ENCODE measurements at places on chromosomes 11 and 22.
A peak's percentile ranks its signal among the peaks of the same experiment; 100 is the strongest.

DNA sequence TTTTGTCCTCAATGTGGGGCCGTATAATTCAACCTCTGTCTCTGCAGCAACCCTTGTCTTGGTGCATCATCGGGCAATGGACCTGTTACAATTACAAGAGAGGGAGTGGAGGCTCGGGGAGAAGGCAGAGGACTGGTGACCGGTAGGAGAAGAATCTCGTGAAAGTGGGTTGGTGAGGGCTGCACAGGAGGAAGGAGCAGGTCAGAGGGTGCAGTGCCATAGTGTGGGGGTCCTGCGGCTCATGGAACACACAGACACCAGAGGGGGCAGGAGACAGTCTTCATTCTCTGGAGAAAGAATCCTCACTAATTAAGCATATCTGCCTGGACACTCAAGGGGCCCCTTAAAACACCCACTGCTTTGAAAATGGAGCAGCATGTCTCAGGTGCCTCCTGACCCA lies 174.7 kb upstream of the B3GAT1 start:
- DNase-seq = no peak

GRCh38 chr22:22735695-22736611 lies 91.5 kb downstream of the GGTLC2 start:
- DNase-seq = no peak

GRCh38 chr11:103910721-103911120 lies 125.7 kb upstream of the DDI1 start:
- DNase-seq = no peak

- DNase-seq = no peak
Observed at GRCh38 chr22:41347066-41347859, 34.5 kb upstream of the TEF start.

DNA sequence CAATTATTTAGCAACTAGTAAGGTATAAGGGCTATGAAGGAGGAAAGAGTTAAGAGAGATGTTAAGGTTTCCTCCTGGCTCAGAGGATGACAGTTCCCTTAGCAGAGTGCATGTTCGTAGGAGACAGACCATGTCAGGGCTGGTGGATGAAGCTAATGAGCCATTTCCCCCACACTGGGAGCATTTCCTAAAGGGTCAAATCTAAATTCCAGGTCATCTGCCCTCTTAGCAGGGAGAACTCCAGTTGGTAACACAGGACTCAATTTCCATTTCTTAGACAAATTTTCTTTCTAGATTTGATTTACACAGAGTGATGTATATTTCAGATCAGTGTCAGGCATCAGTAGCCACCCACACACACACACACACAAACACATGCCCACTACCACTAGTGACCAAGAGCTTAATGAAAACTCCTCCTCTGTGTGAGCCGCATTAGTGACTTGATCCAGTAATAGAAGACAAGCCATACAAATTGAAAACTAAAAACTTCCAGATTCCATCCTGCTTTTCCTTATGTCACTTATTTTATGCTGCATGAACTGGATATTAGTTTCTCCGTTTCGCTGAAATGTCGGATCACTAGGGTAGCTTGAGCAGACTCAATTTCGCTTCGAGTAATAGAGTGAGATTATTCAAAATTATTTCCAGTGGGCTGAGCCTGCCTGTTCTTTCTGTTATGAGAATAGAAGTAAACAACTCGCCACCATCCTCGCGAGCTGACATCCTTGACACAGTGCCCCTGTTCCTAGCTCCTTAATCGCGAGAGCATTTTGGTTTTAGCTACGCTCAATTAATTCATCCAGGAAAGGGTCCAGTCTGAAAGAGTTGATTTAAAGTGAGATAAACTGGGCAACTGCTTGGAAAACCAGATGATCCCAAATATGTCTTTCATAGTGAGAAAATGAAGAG lies 582.6 kb downstream of the SOX6 start:
- no peak for DNase-seq

DNA sequence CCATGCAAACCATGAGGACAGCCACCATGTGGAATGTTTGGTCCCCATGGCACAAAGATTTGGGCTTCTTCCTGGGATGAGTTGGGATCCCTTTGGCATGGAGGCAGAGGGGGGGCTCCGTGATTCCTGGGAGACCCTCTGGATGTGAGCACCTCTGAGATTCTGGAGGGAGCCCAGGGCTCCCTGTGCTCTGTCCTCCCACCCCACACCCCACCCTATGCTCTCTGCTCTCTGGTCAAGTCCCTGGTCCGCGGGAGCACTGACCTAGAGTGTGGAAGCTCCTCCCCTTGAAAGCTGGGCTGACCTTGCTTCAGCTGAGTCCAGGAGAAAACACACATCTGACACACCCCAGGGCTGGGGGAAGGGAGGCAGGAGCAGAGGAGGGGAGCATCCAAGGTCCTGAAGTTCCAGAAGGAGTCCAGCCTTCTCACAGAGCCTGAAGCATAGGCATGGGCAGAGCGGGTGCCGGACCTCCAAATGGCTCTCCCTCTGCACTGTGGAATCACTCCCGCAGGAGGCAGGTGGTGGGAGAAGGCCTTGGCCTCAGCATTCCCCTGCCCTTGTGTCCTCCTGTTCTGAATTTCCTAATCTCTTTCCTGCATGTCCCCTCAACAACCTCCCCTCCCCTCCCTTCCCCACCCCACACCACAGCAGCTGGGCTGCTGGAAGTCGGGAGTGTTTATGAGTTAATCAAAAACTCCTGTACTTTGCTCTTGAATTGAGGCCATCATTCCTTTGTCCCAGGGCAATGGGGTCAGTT lies 25.7 kb upstream of the OAF start:
- DNase-seq = peak; percentile 51

GRCh38 chr11:19661827-19662226 lies 50.8 kb upstream of the NAV2 start:
- no peak for DNase-seq

- DNase-seq = no peak
Observed at GRCh38 chr11:70105369-70105754, 27.2 kb downstream of the ANO1 start.

GRCh38 chr11:126546191-126546590 lies 190.7 kb downstream of the ST3GAL4 start:
- no peak for DNase-seq

GRCh38 chr11:62502030-62502730 lies 44.4 kb downstream of the AHNAK start:
- DNase-seq = no peak

- DNase-seq = no peak
Observed at GRCh38 chr11:32216749-32217148, 125.9 kb downstream of the RCN1 start.

- no peak for DNase-seq
Observed at GRCh38 chr22:38204784-38205183, 3.0 kb downstream of the MAFF start.

DNA sequence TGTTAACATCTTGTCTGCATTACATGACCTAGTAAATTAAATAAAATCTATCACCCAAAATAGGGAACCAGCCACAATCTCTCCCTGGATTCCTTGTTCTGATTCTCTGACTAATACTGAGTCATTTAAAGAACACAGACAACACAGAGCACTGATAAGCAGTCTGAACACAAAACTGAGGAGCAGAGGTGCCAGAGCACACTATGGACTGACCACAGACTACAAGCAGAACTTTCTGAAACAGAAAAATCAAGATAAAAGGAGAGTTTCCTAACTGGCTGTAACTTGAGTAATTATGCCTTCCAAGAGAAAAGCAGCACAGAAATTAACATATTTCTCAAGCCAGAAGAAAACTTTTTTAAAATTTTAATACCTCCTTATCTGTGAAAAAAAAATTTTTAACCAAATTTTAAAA lies 128.8 kb downstream of the SGSM3 start:
- peak; percentile 96 for DNase-seq

DNA sequence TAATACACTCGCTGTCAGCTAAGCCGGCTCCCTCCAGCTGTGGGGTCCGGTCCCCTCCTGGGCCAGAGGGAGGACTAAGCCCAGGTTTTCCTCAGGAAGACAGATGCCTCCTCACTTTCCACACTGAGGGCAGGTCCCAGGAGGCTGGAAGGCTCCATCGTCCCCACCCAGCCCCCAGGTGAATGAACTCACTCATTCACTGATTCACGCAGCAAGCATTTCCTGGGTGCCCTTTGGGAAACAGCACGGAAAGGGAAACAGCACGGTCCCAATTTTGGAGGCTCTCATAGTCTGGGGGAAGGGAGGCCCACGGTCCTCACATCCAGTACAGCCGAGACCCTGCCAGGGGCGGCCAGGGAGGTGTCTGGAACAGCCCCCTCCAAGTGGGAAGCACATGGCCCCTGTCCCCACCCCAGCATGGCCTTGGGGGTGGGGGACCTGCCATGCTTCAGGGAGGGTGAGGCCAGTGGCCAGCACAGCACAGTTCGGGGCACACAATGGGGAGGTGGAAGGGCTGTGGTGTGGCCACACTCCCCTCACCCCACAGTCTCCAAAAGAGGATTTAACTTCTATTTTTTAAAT lies 9.3 kb upstream of the TH start:
- DNase-seq = no peak

All from cardiac fibroblast (primary cell).